ENCODE measurements at places on chromosomes 16 and 17. TPM values are rescaled to one million over a fixed set of nuclear protein-coding genes. Genes with fewer than 3 reads are reported as not detected.
A peak's percentile ranks its signal among the peaks of the same experiment; 100 is the strongest.

- no peak for DNase-seq
Observed at GRCh38 chr16:25563700-25564099, 128.1 kb upstream of the HS3ST4 start.

DNA sequence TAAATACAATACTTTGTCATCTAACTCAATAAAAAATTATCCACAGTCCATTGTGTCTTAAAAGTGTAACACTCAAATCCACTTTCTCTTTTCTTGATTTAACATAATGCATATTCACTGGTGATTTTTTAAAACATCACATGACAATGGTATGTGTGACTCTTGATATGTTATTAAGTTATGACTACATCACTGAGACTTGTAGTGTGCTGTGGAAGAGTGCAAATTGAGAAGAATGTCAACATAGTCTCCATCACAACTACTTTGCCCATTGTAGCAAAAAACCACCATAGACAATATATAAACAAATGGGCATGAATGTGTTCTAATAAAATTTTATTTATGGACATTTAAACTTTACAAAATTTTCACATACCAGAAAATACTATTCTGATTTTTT, 380.7 kb upstream of the PMFBP1 start:
- DNase-seq, result no peak

Gene HIGD1B
- total RNA-seq, result not detected

GRCh38 chr17:46173153-46173552, 20.1 kb downstream of the KANSL1 start:
- no peak for DNase-seq

DNA sequence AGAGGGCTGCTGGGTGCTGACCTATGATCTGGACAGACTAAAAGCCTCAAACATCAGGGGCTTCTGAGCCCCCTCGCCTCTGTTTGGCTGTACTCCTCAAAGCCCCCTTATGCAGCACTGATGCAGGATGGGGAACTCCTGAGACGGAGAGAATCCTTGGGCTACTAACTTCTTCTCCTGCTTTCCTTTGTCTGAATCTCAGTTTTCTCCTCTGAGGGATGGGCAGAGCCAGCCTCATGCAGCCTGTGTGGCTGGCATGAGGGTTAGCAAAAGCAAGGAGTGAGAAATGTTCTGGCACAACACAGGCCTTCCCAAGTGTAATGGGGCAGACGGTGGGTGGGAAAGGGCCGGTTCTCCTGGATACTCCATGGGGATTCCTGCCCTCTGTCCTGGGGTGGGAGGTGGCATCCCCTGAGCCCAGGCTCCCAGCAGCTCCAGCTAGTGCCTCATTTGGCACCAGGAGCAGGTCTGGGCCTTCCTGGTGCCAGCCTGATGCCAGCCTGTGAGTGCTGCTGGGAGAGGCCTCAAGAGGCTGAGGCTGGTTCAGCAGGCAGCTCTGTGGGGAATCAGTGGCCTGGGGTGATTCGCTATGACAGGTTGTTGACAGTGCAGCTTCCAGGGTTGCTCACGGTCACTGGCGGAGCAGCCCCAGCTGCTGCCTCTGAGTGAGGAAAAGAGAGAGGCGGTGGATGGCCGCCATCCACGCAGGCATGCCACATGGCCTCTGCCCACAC, 4.0 kb upstream of the BRD7 start:
- DNase-seq, result no peak

DNA sequence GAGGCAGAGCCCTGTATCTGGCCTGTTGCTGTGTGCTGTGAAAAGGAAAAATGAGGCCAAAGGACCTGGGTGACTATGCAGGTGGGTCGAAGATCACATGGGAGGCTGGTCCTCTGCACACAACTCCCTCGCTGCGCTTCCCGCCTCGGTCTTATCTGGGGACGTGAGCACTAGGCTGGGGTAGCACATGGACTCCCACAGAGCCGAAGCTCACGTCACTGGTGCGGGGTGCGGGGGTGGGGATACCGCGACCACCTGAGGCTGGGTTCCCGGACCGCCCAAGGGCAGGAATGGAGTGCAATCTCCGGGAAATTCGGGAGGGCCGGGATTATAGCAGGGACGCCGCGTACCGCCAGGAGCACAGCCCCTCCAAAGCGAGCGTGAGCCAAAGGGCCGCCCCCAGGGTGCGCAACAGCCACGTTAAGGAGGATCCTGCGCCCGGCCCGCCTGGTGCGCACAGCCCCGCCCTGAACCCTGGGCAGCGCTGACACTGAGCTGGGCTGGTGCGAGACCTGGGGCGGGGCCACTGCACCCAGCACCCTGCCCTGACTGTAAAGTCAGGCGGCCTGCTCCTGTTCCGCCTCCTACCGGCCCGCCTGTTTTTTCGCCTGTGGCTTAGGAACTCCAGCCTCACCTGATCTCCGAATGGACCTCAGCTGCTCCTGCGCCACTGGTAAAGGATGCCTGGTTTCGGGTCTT, 4.8 kb downstream of the MT1A start:
- DNase-seq, result peak; percentile 78

Gene KRTAP4-5
- total RNA-seq, result not detected

- no peak for DNase-seq
Observed at GRCh38 chr16:49788986-49789385, 66.9 kb downstream of the ZNF423 start.

Gene DOK4
- 118 TPM for total RNA-seq

GRCh38 chr17:50382931-50383330, 9.9 kb downstream of the EME1 start:
- DNase-seq, result no peak

DNA sequence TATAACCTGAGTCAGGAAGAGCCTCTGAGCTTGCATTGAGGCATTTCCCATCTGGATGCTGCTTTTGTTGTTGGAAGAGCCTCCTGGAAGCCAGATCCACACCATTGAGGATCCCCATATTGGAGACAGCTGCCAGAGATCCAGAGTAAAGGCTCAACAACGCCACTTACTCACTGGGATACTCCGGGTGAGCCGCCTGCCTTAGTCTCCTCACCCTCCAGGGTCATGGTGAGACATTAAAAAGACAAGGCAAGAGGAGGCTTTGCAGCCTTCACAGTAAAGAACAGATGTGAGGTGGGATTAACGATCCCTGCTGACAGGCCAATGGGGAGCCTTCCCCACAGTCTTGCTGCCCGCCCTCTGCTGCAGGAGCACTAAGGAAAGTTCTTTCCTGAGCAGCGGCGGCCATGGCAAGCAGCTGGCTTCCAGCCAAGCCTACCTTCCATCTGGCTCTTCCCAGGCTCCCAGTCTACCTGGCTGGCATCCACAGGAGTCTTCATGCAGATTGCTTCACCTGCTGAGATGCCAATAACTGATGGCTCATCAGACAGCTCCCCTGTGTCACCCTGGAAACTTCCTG, 198.5 kb downstream of the CYLD start:
- peak; percentile 3 for DNase-seq

Gene KRT12
- total RNA-seq, result 0.33 TPM

Gene LGALS9
- 61.4 TPM for total RNA-seq

Gene SRCIN1
- total RNA-seq, result 4.9 TPM

- peak; percentile 89 for DNase-seq
Observed at GRCh38 chr17:79810130-79811010, 13.5 kb upstream of the CBX8 start.

GRCh38 chr16:77711179-77711578, 11.1 kb upstream of the NUDT7 start:
- no peak for DNase-seq

DNA sequence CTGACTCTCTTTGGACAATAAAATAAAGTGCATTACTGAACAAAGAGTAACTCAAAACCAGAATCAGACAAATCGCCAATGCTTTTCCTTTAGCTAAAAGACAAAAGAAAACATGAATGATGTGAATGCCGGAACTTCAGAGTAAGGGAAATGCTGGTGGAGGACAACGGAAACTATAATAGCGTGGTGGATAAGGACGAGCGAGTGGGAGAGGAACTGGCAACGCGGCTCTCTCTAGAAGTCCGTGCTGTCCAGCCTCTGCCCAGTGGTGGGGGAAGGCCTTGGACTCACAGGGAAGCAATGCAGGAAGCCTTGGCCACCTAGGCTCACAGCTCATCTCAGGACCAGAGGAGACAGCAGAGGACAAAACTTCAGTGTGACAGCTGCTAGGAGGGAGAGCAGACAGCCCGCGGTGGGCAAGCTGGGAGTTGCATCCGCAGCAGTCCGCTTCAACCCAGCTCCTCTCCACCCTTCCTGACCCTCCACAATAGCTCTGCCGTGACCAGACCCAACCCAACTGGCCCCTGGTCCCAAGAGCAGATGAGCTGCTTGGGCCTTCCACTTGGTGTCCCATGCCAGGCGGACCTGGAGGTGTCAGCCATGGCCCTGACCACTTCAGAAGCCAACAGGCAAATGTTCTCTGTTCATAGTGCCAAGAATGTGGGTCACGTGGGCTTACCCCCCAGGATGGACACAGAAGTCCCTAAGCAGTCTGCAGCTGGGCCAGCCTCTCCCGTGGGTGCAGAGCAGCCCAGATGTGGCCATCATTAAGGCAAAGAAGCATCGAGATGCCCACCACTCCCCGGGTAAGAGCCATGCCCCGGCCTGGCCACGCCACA, 5.3 kb upstream of the FAAP100 start:
- no peak for DNase-seq

Gene MYOCD
- total RNA-seq, result not detected

- DNase-seq, result peak; percentile 54
Observed at GRCh38 chr16:63461248-63461841, 1425.1 kb upstream of the CDH8 start.

- no peak for DNase-seq
Observed at GRCh38 chr16:27464626-27465482, 62.9 kb downstream of the IL21R start.

GRCh38 chr17:80692931-80693467, 148.4 kb downstream of the RPTOR start:
- DNase-seq, result no peak

DNA sequence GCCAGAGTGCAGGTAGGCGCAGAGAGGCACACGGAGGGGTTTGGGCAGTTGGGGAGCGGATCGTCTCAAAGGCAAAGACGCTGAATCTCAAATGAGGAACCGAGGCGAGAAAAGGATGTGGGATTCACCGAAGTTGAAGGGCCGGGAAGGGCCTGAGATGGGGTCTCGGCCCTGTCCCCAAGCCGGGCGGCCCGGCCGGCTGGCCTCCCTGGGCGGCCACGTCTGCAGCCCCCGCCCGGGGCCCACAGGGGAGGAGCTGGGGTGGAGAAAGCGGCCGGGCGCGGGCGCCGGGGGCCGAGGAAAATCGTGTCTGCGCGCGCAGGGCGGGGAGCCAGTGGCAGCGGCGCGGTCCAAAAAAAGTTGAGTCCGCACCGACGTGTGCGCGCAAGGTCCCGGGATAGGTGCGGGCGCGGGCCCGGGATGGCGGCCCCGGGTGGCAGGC, 458 bp downstream of the SLC12A4 start:
- no peak for DNase-seq

DNA sequence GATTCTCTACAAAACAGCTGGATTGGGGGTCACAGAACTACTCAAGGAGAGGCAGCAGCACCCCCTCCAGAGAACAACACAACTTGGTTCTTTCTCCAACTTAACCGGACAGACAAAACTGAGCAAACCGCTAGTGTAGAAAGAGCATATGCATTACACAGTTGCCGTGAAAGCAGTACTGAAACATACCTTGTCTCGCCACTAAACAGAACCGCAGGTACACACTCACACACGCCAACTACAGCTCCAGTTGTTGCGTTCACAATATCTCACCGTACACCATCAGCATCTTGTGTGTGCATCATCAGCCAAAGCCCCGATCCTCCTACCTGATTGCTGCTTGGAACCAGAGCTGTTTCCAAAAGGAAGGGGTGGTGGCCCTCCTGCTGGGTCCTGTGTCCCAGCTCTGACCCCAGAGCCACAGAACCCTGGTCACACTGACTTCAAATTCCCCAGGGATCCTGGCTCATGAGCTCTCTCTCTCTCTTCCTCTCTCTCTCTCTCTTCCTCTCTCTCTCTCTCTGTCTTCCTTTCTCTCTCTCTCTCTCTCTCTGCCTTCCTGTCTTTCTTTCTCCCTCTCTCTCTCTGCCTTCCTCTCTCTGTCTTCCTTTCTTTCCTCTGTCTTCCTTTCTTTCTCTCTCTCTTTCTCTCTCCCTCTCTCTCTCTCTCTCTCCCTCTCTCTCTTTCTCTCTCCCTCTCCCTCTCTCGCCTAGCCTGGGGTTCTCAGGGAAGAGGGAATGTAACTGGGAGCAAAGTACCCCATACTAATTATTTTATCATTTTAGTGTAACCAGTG, 8.4 kb downstream of the PIMREG start:
- DNase-seq, result no peak

GRCh38 chr16:50570808-50571598, 22.8 kb downstream of the NKD1 start:
- DNase-seq, result no peak

DNA sequence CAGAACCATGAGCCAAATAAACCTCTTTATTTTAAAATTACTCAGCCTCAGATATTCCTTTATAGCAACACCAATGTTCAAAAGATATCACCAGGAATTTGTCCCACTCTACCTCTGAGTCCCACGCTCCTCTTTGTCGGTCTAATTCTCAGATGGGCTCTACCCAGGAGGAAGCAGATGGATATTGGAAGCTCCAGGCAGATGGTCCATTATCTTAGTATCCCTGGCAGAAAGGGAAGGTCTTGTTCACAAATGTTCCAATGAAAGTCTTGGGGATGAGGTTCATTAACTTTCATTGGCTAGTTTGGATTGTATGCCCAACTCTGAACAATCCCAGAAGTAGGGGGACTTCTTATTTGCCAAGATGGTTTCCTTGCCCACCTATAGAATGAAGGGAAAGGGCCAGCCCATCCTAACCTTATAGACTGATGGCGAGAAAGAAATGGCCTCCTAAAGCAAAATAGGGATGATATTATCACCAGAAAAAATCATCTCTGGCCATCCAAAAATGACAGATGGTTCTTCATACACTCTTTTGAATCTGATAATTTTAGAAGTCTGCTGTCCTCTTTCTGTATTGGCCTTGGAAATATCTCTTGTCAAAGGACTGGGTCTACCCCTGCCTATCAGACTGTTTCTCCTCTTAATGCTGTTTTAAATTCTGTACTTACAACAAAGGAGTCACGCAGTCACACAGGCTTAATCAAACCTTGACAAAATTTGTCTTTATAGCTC, 21.3 kb upstream of the ELAC2 start:
- no peak for DNase-seq

Gene CCL17
- not detected for total RNA-seq

DNA sequence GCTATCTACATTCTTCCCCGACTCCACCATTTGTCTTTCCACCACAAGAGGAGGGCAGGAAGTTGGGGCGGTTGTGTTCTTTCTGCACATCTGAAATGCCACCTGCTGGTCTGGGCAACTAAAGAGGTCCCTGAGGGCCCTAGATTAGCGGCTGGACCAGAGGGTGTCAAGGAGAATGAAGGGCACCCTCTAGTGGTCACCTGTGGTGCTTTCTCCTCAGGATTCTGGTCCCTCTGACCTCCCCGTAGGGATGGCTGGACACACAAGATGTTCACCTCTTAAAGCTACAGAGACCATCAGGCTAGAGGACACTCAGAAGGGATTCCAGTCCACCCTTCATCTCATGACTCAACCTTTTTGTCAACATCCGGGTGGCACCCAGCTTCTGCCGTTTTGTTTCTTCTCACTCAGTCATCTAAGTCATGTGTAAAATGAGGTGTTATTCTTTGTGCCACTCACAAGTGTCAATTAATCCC, 2.9 kb upstream of the SCIMP start:
- DNase-seq, result peak; percentile 85

GRCh38 chr16:81778861-81779535, at the start of gene PLCG2:
TSS of gene PLCG2 (plus strand) at chr16:81779291. CDS start at chr16:81785990, 6,699 bp downstream.
- peak; percentile 39 for DNase-seq

Data from HT-29 (cell line).